Natural killer cell treated with Interleukin-12 subunit alpha and Interleukin-12 subunit beta and Interleukin-15 and Interleukin-18, amount 100 ng/mL, for 72 hours (primary cell): ENCODE measurements at places on chromosomes 16 and 17. TPM values are rescaled to one million over a fixed set of nuclear protein-coding genes. Genes with fewer than 3 reads are reported as not detected.

DNA sequence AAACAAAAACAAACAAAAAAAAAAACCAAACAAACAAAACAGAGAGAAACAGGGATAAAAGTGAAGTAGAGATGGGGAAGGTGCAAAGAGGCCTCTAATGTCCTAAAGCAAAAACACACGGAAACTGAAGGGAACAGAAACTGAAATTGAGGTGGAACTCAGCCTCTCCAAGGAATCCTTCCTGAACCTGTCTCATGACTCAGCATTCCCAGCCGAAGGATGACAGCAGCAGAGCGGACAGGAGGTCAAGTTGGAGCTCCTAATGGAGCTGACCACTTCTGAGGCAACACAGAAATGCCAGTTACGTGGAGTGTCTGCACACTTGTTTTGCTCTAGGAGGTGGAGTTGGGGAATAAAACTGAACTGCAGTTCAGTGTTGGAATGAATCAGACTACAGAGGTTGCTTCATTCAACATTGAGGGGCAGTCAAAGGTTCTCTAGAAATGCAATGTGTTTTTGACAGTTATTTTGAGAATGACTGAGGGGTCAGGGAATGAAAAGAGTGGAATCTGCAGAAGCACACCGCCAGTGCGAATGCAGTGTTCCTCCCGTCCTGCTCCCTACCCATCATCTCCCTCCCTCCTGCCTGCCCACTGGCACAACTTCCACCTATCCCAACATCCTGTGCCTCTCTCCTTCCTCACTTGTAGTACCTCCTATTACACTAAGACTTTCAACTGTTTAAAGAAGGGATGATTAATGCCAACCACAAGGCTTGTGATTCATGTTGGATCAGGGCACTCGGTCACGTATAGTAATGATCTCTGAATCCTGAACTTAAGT, 6.3 kb downstream of the UBE2O start:
- no peak for DNase-seq

DNA sequence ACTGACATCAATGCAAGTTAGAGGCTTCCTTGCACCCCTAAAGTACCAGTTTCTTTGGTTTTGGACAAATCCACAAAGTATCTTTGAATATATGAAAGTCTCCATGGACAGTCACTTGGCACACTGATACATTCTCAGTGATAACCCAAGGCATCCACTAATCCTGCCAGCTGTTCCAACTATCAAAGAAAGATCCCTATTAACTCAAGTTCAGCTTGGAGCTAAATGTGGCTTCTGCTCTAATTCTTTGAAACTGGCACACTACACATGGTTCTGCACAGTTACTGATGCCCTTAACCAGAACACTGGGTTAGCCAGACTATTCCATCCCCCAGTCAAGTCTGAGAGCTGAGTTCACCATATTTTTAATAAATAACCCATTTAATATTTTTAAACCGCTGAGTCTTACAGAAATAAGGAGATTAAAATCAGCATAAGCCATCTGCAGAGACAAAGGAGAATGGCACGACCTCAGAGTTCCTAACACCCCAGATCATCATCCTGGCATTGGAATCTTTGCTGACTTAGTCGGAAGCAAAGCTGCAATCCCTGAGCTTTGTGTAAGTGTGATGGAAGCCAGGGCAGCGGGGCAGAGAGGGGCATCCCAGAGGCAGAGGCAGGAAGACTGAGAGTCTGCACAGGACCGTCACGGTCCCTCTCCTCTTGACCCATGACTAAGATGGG, 6.3 kb downstream of the CACNG1 start:
- DNase-seq, result peak; percentile 59

DNA sequence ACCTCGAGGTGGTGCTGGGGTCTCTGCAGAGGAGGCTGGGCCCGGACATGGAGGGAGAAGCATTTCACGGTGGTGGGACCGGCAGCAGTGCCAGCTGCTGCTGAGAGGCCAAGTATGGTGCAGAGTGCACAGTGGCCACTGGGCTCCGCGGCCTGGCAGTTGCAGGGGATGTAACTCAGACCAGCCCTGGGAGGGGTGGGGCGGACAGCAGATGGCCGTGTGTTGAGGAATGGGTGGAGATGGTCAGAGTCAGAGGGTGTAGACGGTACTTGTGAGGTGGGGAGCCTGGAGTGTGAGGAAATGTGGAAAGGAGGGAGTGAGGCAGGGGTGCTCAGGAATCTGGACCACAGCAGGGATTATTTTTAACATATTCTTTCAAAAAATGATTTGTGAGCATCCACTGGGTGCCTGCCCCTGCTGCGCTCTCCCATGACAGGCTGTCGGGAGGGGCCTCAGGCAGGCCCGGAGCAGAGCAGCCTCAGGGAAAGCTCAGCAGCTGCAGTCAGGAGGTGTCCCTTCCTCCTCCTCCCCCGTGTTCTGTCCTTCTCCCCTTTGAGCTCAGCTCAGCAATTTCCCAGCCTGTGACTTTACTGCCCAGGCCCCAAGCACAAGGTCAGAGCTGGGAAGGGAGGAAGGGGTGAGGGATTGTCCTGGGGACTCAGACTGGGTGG, 113.1 kb downstream of the RAP1GAP2 start:
- DNase-seq, result no peak

DNA sequence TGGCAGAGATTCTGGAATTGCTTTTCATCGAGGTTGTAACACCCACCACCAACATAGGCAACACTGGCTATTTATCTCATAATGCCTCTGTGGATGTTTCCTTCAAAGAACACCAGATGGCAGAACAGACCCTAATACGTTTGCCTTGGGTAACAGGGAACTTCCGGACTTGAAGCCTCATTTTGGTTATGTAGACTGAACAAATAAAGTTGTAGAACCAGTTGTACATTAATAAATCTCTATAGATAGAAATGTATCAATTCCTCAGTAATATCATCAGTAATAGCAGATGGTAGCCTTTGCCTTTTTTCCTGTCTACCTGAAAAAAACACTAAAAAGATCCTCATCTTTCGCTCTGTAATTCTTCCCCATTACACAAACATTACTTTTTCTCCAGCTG, 25.9 kb upstream of the APOH start:
- peak; percentile 65 for DNase-seq

DNA sequence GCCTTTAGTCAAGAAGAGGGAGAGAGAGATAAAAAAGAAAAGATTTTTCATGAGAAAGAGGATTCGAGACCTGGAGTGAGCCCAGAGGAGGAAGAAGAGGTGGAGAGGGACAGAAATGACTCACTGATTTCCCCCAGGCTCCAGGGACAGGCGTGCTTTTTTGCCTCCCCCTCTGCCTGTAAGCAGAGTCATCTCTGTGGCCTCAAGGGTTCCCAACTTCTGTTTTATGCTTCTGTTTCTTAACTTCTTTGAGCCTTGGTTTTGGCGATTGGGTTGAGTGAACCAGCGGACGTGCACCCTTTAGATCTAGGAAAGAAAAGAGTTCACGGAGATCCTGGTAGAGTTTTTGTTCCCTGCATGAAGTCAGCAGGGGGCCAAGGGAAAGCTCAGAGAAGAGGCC, 147.9 kb upstream of the NOL11 start:
- no peak for DNase-seq

DNA sequence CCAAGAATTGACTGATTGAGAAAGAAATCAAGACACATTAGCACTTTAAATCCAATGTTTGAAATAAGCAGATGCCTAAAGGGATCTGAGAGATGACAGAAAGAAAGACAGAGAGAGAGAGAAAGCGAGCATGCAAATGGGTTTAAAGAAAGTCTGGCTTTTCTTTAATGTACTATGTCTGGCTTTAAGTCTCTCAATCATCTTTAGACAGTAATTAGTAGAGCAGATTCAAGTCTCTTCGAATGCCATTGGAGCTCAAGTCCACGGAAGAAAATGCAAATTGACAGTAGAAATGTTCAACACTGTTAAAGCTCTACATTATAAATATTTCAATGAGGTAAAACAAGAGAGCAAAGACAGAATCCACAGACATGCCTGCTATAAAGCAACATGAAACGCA, 1480.2 kb upstream of the CDH8 start:
- DNase-seq, result no peak

- no peak for DNase-seq
Observed at GRCh38 chr17:28071891-28072606, 29.6 kb downstream of the NLK start.

GRCh38 chr17:72766761-72767356, 325.6 kb downstream of the SLC39A11 start:
- no peak for DNase-seq

- no peak for DNase-seq
Observed at GRCh38 chr16:8998108-8998507, 34.4 kb upstream of the USP7 start.

DNA sequence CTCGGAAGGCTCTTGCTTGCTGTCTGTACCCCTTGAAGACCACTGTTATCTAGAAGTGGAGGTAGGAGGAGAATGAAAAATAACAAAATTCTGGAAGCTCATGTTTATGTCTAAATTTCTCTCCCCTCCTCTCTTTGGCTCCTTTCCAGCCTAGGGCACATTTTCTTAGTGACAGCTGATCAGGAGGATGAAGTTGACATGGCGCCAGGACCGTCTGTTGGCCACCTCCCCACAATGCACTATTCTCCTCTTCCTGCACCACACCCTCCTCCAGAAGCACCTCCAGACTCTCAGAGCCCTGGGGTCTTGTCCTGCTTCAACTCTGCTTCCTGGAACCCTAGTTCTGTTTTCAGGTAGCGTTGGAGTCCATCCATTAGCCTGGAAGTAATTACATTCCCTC, 25.5 kb upstream of the SSTR2 start:
- no peak for DNase-seq

GRCh38 chr17:29945281-29945680, 3.8 kb downstream of the EFCAB5 start:
- DNase-seq, result no peak

GRCh38 chr17:77096570-77097214, 44.1 kb upstream of the SEC14L1 start:
- DNase-seq, result no peak

- DNase-seq, result no peak
Observed at GRCh38 chr16:85777583-85778310, 21.6 kb downstream of the EMC8 start.

DNA sequence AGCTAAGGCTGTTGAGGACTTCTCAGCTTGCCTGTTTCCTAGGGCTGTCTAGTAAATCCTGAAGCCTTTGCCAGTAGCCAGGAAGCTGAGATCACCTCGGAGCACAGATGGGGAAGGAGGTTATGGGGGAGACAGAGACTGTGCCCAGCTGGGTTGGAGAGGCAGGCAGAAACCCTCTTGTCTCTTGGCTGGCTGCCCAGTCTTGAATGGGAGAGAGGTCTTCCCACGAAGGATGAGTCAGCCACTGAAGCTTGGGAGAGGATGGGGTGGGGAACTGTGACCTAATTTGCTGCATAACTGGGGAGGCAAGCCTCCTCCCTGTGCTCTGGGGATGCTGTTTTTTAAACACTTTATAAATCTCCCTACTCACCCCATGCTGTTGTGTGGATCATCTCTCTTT, 69.8 kb downstream of the SHISA9 start:
- DNase-seq, result no peak

- no peak for DNase-seq
Observed at GRCh38 chr17:80428796-80429195, 13.8 kb downstream of the ENDOV start.

DNA sequence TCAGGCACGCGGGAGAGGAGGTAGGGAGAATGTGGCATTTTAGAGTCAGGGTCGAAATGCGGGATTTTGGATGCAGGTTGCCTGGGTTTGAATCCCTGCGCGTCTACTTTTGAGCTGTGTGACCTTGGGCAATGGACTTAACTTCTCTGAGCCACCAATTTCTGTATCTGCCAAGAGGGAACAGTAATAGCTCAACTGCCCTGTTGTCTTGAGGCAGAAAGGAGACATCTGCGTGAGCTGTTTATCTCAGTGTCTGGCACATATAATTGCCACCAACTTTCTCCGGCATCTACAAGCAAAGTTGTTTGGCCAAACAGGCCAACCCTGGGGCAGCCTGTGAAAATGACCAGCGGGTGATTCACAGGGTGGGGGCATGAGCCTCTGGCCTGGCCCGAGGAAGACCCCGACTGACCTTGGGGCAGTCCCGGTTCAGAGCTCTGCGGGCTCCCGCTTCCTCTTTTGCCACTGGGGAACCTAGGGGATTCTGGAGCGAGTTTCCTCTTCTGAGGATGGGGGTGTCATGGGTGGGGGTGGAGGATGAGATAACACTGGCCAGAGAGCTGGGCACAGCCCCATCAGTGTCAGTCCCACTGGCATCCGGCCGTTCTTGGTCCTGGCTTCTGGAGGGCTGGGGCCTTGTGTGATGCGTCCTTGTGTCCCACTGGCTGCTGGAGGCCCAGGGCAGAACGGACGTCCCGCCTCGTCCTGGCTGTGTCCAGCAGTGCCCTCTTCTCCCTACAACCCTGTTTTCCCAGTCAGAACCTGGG, 1.3 kb downstream of the SNN start:
- no peak for DNase-seq

Gene ABI3
- 26.9 TPM for total RNA-seq

Gene CTRL
- total RNA-seq, result 15.6 TPM

Gene ITGA2B
- total RNA-seq, result 1.8 TPM

Gene QRICH2
- total RNA-seq, result 4.1 TPM

Gene KRT33B
- not detected for total RNA-seq

Gene C16orf54
- total RNA-seq, result 17.9 TPM

Gene ACSM2A
- total RNA-seq, result not detected

Gene KAT8
- 39.5 TPM for total RNA-seq

Gene ZC3H7A
- 136 TPM for total RNA-seq
